ENCODE measurements at places on chromosomes 13 and 19.

DNA sequence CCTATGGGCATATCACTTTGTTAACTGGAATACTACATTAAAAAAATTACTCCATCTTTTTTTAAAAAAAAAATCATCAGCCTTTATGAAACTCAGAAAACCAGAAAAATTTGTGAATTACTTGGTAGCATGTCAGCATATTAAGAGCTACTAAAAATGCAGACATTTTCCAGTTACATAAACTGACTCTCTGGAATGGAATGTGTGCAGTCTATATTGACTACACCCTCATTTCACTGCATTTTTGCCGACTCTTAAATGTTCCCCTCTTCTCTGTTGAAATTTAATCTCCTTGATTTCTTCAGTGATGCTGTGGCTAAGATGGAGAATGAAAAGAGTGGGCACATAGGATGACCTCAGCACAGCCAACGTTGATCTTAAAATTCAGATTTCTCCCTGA lies 393.8 kb downstream of the ITGBL1 start:
- no peak for DNase-seq

DNA sequence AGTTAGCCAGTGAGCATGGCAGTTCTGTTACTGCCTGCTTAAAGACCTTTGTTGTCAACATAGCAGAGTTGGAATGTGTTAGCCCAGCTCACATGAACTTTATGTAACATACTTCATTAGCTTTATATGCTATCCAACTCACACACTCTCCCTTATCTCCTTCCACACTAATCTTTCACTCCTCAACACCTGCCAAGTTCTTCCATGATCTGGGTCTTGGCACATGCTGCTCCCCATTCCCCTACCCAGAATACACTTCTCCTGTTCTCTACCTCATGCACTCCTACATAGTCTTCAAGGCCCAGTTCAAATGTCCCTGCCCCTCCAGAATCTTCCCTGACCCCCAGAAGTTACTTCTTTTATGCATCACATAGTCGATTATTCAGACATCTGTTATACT lies 179.3 kb downstream of the KATNAL1 start:
- no peak for DNase-seq

DNA sequence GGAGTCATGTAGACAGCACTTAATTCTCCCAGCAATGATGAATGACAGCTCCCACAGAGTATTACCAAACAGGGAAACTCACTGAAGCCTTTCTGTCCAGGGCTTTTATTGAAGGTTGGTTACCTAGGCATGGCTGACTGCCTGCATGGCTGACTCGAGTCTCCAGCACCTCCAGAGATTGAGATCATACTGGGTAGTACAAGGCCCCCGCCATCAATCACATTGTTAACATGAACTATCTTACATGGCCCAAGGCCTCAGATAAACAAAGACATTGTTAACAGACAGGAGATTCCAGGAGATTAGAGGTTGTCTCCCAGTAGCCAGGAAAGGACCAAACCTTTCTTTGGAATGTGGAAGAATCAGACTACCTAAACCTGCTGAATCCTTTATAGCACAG lies 128.3 kb upstream of the LSM14A start:
- no peak for DNase-seq

GRCh38 chr13:75161804-75162203 lies 320.2 kb downstream of the TBC1D4 start:
- no peak for DNase-seq

- DNase-seq, result no peak
Measured at GRCh38 chr19:38836159-38836982, 4.8 kb upstream of the ECH1 start.

DNA sequence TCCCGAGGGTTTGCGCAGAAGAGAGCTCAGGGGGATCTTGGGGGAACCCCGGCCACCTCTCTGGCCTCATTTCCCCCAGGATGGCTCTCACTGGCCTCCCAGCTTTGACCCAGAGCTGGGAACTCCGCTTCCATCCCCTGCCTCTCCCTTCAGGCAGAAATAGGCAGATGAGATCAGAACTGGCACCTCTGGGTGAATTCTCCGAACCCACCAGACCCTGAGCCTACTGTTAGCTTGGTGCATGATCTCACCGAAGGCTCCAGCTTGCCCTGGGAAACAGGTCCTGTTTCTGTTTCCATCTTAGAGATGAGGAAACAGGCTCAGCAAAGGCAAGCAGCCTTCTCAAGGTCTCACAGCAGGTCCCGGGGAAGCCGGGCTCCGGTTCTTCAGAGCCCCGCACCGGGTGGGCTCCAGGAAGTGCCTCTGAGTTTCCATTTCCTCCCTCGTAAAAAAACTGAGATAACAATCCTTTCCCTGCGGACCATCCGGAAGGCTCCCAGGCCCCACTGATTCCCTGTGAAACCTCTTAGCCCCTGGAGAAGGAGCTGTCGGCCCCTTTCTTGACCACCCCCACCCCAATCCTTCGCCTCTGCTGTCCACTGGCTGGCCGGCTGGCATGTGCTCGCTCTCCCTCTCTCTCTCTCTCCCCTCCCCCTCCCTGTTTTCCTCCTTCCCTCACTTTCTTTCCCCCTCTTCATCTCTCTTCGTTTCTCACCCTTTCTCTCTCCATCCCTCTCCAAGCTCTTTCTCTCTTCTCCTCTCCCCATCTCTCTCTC lies 2.1 kb downstream of the NECTIN2 start:
- DNase-seq, result no peak

GRCh38 chr13:97280478-97280877 lies 58.3 kb downstream of the MBNL2 start:
- no peak for DNase-seq
